ENCODE measurements at places on chromosomes 13 and 19.
A peak's percentile ranks its signal among the peaks of the same experiment; 100 is the strongest.

DNA sequence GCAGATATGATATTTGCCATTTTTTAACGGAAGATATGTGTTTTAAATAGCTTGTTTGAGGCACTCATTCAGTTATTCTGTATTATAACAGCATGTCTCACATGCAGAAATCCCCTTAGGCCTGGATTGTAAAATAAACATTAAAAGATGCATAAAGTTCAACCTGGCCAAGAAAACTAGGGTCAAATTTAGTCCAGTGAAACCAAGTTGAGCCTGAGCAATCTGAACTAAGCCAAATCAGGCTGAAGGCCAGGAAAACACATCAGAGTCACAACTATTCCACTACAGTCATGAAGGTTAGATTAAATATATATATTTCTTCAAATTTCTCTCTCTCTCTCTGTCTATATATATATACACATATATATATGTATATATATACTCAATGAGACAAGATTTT, 504.8 kb downstream of the SLITRK1 start:
- DNase-seq, result no peak

GRCh38 chr13:106701771-106702341, 133.9 kb upstream of the ARGLU1 start:
- no peak for DNase-seq

GRCh38 chr19:43749152-43749551, 5.6 kb downstream of the SMG9 start:
- DNase-seq, result no peak

DNA sequence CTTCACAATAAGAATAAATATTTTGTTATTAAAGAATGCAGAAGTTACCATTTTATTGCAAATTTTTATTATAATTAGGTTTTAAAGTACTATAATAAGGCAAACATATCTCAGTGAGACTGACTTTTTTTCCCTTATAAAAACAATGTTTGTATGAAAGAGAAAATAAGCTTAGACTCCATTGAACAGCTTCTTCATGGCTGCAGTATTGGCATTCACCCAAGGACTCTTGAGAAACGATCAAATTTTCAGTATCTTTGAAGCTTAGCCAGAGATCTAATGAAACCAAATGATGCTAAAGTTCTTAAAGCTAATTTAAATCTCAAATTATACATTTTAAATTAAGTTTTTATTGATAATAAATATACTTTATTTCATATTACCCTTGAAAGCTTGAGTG, 128.3 kb downstream of the GGACT start:
- DNase-seq, result no peak

- no peak for DNase-seq
Observed at GRCh38 chr19:40141551-40141950, 49.7 kb upstream of the MAP3K10 start.

DNA sequence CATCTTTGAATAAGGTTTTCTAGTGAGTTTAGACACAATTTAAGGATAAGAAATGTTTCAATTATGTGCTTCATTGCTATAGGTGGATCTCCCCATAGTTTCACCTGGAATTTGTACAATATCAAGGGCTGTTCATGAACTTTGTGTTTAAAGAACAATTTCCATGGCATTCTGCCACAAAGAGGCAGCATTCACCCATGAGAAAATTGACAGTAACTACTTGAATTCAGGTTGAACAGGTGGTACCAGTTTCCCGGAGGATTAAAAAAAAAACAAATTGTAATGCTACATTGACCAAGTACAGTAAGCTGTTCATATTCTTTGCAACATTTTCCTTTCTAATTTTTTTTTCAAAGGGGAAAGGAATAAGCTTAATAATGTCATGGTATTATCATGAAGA, 9.1 kb downstream of the SLITRK5 start:
- DNase-seq, result no peak

DNA sequence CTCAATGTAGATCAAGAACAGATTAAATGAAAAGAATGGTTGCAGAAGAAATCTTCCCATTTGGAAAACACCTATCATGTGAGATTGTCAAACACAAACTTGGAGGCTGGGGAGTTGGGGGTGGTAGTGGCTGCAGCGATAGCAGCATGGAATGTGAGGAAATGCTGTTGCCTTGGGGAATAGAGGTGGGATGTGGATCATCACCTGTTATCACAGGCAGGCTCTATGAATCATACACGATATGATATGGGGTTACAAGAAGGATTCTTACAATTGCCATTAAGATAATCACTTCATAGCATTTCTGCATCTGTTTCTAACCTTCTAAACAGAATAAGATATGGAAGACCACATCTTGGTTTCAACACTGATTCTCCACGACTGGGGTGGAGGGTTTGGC, 88.7 kb downstream of the RNASEH2B start:
- DNase-seq, result no peak

GRCh38 chr19:16895467-16896145, 6.8 kb downstream of the F2RL3 start:
- no peak for DNase-seq

- DNase-seq, result no peak
Observed at GRCh38 chr19:5775668-5776309, 8.8 kb downstream of the PRR22 start.

DNA sequence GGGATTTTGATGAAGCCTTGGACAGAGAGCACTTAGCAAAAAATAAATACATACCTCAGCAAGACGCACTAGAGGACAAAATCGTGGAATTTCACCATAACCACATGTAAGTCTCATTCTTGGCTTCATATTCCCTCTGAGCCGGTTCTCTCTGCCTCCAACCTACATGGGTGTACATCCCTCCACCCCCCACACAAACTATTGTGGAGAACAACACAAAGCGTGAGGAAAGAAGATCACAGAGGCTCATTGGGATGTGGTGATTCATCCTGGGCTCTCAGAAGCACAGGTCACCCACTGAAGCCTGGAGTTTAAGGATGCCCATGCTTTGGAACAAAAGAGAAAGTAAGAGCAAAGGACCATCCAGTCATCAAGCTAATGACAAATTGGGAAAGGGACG, 192.2 kb downstream of the STK24 start:
- DNase-seq, result no peak

- no peak for DNase-seq
Observed at GRCh38 chr13:58619396-58620113, 988.0 kb downstream of the PCDH17 start.

- no peak for DNase-seq
Observed at GRCh38 chr13:80265348-80265747, 75.6 kb downstream of the SPRY2 start.

DNA sequence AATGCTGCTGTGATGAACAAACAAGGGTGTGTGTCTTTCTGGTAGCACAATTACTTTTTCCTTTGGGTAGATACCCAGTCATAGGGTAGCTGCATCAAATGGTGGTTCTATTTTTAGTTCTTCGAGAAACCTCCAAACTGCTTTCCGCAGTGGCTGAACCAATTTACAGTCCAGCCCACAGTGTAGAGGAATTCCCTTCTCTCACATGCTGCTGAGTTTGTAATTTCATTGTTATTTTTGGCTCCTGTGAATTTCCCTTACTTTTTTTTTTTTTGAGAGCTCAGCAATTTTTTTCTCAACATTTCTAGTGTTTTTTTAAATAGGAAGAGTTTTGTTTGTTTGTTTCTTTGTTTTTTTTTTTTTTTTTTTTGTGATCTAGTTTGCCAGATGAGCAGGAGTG, 37.5 kb upstream of the ADGRE1 start:
- DNase-seq, result no peak

- DNase-seq, result no peak
Observed at GRCh38 chr13:44592216-44592847, 16.2 kb upstream of the TSC22D1 start.

GRCh38 chr13:27290715-27291114, 20.1 kb downstream of the RASL11A start:
- no peak for DNase-seq

DNA sequence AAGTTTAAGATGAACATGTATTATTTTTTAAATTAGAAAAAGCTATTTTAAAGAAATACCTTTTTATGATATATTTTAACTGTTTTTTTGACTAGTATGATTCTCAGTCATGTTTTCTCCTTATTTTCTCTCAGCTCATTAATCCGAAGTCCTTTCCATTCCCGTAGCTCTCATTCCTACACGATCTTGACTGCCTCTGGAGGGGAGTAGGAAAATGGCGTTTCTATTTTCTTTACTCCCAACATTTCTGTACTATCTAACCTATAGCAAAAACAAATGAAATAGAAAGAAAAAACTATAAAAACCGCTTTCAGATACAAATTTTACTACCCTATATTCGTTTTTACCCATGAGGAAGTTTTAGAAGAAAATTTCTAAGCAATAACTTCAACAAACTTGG, 343.8 kb downstream of the RBM26 start:
- no peak for DNase-seq

DNA sequence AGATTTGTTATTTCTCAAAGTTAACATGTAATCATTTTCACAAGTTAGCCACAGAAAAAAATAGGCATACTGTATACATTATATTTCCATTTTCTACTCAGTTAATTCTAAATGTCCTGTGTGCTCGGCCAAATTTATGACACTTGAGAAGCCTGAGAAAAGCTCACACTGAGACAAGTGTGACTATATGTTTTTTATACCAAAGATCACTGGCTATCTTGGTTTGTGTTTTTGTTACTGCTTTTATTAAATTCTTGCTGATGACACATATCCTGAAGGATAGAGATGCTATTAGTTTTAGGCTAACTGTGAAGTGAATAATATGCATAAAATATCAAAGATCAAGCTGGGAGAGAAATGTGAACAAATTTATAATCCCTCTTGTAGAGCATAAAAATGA, 49.3 kb upstream of the IL17D start:
- DNase-seq, result no peak

GRCh38 chr13:55245005-55245644, 1895.6 kb upstream of the PRR20A start:
- no peak for DNase-seq

DNA sequence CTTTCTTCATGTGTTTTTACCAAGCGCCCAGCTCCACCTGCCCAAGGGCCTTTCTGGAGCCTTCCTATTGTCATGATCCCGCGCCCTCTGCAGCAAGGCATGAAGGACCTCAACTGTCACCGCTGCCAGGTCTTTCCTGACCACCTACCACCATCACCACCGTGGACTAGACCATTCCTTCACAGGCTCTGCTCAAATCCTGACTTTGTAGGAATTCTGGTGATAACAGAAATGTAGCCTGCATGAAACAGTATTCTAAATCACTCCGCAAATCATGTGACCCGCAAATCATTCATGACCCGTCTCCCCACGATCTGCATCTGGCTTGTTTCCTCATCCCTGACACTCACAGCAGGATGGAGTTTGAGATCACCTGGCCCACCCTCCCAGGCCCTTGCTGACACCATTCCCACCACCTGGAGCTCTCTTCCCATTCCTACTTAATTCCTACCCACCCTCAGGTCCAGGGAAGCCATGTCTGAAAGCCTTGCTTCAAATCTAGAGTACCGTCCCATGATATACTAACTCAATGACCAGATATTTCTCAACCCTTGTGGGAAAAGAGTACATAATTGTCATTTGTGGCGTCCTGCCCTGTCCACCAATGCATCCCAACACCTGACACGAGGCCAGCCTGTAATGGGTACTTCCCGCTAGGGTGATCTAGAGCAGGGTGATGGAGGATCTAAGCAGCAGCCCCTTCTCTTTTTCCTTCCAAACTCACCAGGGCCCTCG, 1.3 kb downstream of the UBE2S start:
- no peak for DNase-seq

DNA sequence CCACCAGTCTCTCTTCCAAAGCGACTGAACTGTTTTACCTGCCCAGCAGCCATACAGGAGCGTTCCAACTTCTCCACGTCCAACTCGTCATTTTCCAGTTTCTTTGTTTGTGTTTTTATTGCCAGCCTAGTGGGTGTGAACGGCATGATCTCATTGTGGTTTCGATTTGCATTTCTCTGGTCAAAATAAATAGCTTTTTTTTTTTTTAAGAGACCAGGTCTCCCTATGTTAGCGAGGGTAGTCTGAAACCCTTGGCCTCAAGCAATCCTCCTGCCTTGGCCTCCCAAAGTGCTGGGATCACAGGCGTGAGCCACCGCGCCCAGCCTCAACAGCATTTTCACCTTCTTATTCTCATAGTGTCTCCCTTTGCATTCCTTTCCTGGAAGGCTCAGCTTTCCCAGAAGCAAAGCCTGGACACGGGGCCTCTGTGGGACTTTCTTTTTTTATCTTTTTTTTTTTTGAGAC, 4.2 kb upstream of the JSRP1 start:
- DNase-seq, result no peak

GRCh38 chr13:60398907-60399589, 2.0 kb downstream of the TDRD3 start:
- DNase-seq, result no peak

DNA sequence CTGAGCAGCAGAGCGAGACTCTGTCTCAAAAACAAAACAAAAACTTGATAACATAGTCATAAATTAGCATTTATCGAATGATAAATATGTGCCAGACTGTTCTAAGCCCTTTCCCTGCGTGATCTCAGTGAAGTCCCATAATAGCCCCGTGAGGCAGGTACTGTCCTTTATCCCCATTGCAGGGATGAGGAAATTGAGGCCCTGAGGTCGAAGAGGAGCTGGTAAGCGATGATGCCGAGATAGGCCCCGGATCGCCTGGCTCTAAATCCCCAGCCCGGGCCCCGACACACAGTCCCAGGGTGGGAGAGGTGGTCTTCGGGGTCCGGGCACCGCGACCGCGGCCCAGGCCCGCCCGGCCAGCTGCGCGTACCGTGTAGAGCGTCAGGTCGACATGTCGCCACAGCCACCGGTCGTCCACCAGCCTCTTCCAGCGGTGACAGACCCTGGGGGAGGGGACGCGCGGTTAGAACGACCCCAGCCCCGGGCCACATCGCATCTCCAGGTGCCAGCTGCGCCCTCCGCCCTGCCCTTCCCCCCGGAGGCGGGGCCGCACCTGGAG, 625 bp downstream of the FBXL12 start:
- no peak for DNase-seq

DNA sequence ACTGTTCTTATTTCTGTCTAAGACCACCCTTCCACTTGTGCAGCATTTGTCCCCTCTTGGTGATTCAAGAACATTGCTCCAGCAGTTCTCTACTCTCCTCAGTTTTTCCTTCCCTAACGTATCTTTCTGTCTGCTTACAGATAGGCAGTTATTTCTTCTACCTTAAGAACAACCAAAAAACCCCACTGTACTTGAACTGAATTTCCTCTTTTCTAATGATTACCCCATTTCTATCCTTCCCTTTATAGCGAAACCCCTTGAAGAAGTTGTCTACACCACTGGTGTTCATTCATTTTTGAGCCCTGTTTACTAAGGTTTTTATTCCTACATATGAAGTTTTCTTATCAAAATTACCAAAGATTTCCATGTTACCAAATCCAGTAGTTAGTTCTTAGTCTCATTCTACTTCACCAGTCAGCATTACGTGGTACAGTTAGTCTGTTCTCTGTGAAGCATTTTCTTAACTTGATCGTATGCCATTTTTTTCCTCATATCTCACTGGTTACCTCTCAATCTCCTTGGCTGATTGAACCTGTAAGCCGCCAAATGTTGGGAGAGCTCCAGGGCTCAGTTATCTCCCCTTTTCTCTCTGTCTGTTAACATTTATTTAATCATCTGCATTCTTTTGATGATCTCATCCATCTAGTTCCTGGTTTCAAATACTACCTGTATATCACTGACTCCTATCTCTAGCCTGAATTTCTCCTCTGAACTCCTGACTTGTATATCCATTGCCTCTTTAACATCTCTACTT, 9.0 kb downstream of the LSM14A start:
- DNase-seq, result no peak

- DNase-seq, result peak; percentile 24
Observed at GRCh38 chr19:17671906-17672305, 16.2 kb downstream of the UNC13A start.

All from activated CD4-positive, alpha-beta memory T cell treated with anti-CD3 and anti-CD28 coated beads, Interleukin-2, amount 10 ng/mL, durations not matched to agents 7 days and 5 days (primary cell).